Fibroblast of the aortic adventitia (primary cell): ENCODE measurements at places on chromosomes 6 and 20. TPM values are rescaled to one million over a fixed set of nuclear protein-coding genes. Genes with fewer than 3 reads are reported as not detected.

ADGRB3 gene
- total RNA-seq: 0.33 and 1.4 TPM in 2 replicates

SLA2 gene
- total RNA-seq: not detected in 2 replicates

PRDM13 gene
- not detected in 2 replicates for total RNA-seq

PBOV1 gene
- not detected in 2 replicates for total RNA-seq

LRRC73 gene
- 0.63 and 0.98 TPM in 2 replicates for total RNA-seq

MYCT1 gene
- 0.65 and 2.6 TPM in 2 replicates for total RNA-seq

ID4 gene
- 11.4 and 18.0 TPM in 2 replicates for total RNA-seq

SYNDIG1 gene
- 0.25 and 1.6 TPM in 2 replicates for total RNA-seq

HSPA12B gene
- total RNA-seq: 0.18 and 8.3 TPM in 2 replicates

PAX1 gene
- total RNA-seq: not detected in 2 replicates

TFB1M gene
- 20.0 and 22.6 TPM in 2 replicates for total RNA-seq

MCCD1 gene
- not detected in 2 replicates for total RNA-seq

DNA sequence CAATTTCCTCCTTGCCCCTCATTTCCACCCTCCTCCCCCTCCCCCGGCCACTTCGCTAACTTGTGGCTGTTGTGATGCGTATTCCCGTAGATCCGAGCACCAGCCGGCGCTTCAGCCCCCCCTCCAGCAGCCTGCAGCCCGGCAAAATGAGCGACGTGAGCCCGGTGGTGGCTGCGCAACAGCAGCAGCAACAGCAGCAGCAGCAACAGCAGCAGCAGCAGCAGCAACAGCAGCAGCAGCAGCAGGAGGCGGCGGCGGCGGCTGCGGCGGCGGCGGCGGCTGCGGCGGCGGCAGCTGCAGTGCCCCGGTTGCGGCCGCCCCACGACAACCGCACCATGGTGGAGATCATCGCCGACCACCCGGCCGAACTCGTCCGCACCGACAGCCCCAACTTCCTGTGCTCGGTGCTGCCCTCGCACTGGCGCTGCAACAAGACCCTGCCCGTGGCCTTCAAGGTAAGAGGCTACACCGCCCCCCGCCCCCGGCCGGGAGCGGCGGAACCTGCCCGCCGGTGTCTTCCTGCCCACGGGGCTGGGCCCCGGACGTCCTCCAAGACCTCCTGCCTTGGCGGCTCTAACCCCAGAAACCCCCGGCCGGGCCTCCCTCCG, 44.9 kb upstream of the SUPT3H start:
- DNase-seq: peak; percentile 56

DNA sequence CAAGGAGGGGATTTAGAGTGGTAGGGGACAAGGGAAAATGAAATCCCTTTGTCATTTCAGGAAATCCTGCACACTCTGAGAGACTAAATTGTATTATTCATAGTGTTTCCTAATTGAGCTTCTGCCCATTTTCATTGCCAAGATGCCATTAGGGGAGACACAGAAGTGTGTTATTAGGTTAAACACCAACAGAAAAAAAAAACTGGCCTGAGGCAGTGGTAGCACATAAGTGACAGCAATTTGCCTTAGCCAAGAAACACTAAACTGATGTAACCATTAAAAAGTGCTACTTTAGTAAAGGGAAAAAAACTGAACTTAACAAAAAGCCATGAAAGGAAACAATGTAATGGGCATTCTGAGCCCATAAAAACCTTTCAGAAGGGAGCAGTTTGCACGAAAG, 270.5 kb upstream of the PLN start:
- no peak for DNase-seq

- no peak for DNase-seq
Observed at GRCh38 chr20:24381886-24382285, 87.5 kb upstream of the SYNDIG1 start.

- no peak for DNase-seq
Observed at GRCh38 chr6:162372106-162372505, 355.5 kb downstream of the PRKN start.

DNA sequence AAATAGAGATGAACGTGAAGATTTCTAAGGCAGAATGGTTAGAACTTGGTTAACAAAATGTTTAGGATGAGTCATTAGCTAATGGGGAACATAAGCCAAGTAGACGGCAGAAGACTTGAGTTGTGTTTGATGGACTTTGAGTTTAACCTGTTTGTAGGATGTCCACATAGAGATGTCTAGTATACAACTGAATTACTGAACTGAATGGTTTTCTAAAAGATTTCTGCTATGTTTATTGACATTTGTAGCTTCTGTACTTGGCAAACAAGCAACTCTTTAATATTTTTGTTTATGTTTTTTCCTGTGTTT, 54.5 kb upstream of the DYNLRB1 start:
- DNase-seq: no peak

- no peak for DNase-seq
Observed at GRCh38 chr6:85917522-85917921, 274.8 kb upstream of the SYNCRIP start.

DNA sequence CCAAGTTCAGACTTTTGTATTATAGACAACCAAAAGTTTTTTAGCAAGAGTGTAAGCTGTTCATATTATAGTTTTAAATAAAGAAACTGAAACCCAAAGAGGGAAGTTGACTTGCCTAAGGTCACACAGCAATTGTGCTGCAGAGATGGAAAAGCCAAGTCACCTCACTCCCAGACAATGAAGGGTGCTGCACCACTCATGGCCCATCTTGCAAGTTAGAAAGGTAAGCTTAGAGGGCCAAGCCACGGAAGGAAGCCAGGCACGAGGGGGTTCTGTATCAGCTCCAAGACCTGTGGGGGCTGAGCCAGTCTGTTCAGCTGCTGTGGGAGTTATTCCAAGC, 860 bp downstream of the DEFB124 start:
- DNase-seq: no peak

GRCh38 chr6:117837261-117837660, 69.8 kb upstream of the SLC35F1 start:
- no peak for DNase-seq

- DNase-seq: no peak
Observed at GRCh38 chr20:25011831-25012241, 19.3 kb upstream of the APMAP start.

GRCh38 chr6:167663784-167664443, 162.8 kb upstream of the AFDN start:
- no peak for DNase-seq

DNA sequence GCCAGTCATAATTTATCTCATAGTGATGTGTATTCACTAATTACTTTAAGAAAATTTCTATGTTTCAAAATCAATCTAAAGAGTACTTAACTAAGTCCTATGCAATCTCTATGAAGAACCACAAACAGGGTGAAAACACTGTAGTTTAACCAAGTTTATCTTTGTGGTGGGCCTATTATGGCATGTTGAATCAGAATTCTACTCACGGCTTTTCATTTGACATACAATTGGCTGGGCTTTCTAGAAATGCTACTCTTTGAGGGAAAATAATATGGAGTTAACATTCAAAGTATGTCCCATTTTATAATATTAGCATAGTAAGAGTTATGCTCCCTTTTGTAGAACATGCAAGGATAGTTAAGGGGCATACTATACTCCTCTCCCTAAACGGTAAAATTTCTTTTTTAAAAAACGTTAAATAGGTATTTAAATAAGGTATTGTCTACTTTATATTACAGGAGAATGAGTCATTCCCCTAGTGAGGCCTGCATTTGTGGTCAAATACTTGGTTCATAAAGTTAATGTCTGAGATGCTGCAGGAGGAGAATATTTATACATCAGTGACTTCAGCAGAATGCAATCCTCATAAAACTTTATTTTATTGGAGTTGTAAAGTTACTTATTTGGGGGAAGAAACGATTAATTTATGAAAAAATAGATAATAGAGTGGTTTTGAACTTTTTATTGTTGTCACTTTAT, 1.8 kb downstream of the MOXD1 start:
- DNase-seq: peak; percentile 53

- DNase-seq: no peak
Observed at GRCh38 chr6:39841291-39841690, 49.1 kb downstream of the DAAM2 start.

DNA sequence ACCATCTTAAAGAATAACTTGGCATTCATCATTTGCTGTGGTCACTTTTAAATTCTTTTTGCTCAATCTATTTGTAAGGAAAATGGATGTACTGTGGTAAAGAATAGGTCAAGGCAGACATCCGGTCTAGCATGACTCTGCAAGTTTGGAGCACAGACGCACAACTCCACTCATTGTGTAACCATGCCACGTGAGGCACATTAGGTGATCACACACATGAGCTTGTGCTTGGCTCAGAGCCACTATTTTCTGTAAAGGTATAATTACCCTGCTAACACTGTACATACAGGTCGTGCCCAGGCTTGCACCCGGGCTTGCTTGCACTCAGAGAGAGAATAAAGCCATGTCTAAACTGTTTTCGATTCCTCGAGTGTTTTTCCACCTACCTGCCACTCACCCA, 1289.1 kb upstream of the ADGRB3 start:
- DNase-seq: no peak

- DNase-seq: no peak
Observed at GRCh38 chr6:64010010-64010409, 374.4 kb downstream of the PHF3 start.

- no peak for DNase-seq
Observed at GRCh38 chr6:42009844-42010184, 40.5 kb upstream of the TAF8 start.

DNA sequence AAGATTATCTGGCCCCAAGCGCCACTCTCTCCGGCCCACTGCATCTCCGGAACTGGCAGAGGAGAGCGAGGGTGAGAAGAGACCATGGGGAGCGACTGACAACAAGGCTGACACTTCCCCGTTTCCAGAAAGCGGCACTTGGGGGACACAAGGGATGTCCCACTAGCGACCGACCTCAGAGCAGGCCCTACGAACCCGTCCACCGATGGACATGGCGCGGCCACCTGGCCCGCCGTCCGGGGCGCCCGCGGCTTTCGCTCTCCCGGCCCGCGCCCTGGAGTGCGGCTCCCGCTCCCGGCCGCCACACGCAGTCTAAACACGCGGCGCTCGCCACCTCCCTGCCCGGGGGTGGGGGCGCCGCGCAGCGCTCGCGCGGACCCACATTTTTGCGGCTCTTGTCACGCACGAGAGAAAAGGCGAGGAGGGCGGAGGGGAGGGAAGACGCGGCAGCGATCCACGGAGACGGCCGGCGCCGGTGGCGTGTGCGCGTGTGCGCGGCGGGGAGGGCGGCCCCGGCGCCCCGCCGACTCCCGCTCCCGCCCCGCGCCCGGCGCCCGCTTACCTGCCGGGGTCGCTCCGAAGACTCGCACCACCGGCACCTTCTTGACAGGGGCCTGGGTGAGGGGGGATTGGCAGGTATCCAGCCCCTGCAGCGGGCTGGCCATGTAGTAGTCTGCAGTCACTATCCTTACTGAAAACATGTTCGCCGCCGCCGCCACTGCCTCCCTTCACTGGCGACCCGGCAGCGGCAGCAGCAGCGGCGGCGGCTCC, 645 bp downstream of the REV3L start:
- peak; percentile 43 for DNase-seq

DNA sequence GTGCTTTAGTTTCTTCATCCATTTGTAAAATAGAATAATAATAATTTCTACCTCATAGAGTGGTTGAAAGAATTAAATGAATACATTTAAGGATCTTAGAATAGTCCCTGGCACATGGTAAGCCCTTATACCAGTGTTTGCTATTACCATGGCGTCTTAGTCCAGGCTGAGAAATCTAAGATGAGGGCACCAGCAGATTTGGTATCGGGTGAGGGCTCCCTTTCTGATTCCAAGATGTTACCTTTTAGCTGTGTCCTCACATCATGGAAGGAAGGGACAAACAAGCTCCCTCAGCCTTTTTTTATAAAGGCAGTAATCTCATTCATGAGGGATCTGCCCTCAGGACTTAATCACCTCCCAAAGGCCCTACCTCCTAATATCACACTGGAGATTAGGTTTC, 123.9 kb upstream of the FOXO3 start:
- no peak for DNase-seq

DNA sequence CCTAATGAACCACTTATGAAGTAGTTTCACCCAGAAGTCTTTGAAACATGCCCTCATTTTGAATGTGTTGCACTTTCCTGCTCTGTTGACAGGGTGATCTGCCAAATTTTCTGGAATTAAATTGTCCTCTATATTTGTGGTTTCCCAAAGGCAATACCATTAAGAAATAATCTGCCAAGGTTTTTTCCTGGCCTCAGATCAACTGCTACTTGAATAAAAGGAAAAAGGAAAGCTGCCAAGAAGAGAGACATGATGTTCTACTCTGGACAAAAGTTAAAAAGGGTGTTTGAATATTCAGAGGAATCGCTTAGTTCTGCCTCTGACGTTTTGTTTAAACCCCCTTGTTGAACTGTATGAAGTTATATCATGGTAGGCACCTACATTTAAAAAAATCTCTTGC, 37.4 kb upstream of the ARMH2 start:
- no peak for DNase-seq

GRCh38 chr6:28134015-28134414, 7.7 kb upstream of the ZKSCAN8 start:
- DNase-seq: peak; percentile 53

GRCh38 chr6:165729307-165729936, 66.4 kb upstream of the PDE10A start:
- peak; percentile 35 for DNase-seq
